ENCODE measurements at places on chromosomes 13 and 19.

DNA sequence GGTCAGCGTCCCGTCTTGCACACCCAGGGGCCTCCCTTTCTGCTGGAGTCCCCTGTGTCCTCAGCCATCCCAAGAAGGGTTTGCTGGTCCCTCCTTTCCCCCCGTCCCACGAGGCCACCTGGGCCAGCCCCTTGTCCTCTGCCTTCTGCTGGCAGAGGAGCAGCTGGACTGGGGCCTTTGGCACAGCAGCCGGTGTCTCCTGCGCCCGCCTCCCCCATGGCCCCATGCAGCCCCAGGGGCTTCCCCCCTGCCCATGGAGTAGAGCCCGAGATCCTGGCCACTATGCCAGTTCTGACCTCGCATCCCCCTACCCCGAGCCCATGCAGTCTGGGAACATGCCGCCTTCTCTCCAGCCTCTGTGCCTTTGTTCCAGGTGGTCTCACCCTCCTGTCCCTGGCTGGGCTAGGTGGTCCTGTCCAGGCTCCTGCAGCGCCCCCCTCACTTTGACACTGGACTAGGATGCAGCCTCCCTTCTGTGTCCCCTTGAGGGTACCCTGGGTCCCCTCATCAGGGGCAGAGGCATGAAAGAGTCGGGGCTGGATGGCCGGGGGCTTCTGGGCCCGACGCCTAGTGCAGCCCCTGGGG, 5.7 kb upstream of the GARIN5A start:
- peaks cover 24% of the 10 kb centered on the region for H3K4me1 ChIP-seq
- no peaks in the 10 kb centered on the region for H3K36me3 ChIP-seq
- H3K4me3 ChIP-seq, result no peak overlapping the region
- no peaks in the 10 kb centered on the region for H3K27me3 ChIP-seq

- H3K4me3 ChIP-seq, result peak overlapping the region; percentile 54
- H3K27me3 ChIP-seq, result no peaks in the 10 kb centered on the region
- H3K36me3 ChIP-seq, result no peaks in the 10 kb centered on the region
These were observed 13.5 kb upstream of the TLE5 start for GRCh38 chr19:3075605-3076431.

GRCh38 chr13:33510350-33510970, 224.9 kb upstream of the STARD13 start:
- H3K27me3 ChIP-seq, result peaks cover 9% of the 10 kb centered on the region
- H3K36me3 ChIP-seq, result no peaks in the 10 kb centered on the region
- H3K4me1 ChIP-seq, result no peaks in the 10 kb centered on the region
- no peak overlapping the region for H3K4me3 ChIP-seq
- DNase-seq, result no peak

DNA sequence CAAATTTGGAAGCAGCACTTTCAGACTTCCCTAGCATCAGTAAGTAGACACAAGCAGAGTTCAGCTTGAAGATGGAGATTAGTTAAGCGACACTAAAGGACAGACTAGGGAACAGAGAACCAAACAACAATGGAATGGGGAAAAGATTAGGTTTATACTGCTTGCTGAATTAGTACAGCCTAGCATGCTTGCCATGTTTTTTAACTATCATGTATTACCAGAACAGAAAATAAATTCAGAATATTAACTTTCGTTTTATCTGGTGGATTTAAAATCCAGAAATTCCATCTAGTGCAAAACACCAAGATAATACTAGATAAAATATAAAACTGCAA, 451.5 kb upstream of the SLC10A2 start:
- H3K27ac ChIP-seq, result no peak overlapping the region
- H3K36me3 ChIP-seq, result no peaks in the 10 kb centered on the region
- no peak for DNase-seq
- no peak overlapping the region for H3K4me3 ChIP-seq

DNA sequence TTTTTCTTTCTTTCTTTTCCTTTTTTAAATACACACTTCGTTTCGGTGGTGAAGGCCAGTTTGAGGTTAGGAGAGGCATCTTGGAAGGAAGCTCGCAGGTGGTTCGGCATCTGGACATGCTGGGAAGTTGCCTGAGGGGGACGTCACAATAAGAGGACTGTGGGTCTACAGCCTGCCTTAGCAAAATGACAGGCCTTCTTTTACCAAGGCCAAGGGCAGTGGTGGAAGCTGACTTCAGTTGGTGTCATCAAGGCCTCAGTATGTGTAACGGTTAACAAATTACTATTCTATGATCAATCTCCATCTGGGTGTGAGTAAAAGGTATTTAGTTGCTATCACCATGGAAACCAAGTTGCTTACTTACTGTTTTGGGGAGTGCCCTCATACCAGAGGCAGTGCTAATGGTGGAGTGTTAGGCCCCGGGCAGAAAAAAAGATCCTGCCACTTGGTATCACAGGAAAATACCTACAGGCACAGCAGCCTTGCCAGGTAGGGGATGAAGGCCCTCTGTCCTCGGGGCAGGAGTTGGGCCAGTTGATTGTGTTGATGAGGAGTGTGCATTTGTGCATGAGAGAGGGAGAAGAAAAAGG, 10.3 kb downstream of the ACTN4 start:
- H3K4me1 ChIP-seq, result peaks cover 66% of the 10 kb centered on the region
- no peaks in the 10 kb centered on the region for H3K27me3 ChIP-seq
- H3K27ac ChIP-seq, result no peak overlapping the region
- no peak overlapping the region for H3K4me3 ChIP-seq
- no peak for DNase-seq

DNA sequence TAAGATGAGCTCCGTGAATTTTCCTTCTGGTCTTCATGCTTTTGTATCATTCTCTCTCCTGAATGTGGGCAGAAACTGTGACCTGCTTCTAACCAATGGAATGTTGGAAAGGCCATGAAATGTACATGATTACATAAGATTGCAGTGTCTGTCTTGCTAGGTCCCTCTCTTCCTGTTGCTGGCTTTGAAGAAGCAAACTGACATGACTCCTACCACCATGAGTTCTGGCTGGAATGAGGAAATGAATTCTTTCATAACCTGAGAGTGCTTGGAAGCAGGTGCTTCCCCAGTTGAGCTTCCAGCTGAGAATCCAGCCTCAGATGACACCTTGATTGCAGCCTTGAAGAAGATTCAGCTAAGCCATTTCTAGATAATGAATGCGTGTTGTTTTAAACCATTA, 275.0 kb upstream of the MIR17HG start:
- DNase-seq, result no peak
- H3K36me3 ChIP-seq, result no peaks in the 10 kb centered on the region
- no peak overlapping the region for H3K4me3 ChIP-seq
- H3K4me1 ChIP-seq, result no peaks in the 10 kb centered on the region
- no peak overlapping the region for H3K27ac ChIP-seq

DNA sequence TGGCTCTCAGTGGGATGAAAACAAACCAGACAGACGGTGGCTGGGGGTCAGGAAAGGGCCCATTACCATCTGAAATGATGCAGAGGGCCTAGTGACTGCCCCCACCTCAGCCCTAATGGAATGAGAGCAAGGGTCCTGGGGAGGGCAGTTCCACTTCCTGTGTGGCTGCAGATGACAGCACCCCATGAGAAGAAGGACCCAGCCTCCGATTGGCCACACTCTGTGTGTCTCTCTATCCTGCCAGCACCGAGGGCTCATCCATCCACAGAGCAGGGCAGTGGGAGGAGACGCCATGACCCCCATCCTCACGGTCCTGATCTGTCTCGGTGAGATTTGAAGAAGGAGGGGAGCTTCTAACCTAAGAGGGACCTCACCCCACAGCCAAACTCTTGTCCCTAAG, 498 bp downstream of the LILRB1 start:
- peak overlapping the region; percentile 97 for H3K4me3 ChIP-seq
- H3K27me3 ChIP-seq, result no peaks in the 10 kb centered on the region
- peaks cover 32% of the 10 kb centered on the region for H3K36me3 ChIP-seq
- DNase-seq, result no peak
- H3K27ac ChIP-seq, result peak overlapping the region; percentile 85
- H3K4me1 ChIP-seq, result peaks cover 51% of the 10 kb centered on the region

All from naive B cell (primary cell).